GDM1 (cell line): ENCODE measurements at places on chromosomes 5 and 9.

GRCh38 chr9:137315581-137316011, 13.5 kb upstream of the NRARP start:
- no peak for DNase-seq

- no peak for DNase-seq
Measured at GRCh38 chr5:27769748-27770402, 731.5 kb upstream of the CDH9 start.

- no peak for DNase-seq
Measured at GRCh38 chr5:164000819-164001218, 495.4 kb downstream of the MAT2B start.

DNA sequence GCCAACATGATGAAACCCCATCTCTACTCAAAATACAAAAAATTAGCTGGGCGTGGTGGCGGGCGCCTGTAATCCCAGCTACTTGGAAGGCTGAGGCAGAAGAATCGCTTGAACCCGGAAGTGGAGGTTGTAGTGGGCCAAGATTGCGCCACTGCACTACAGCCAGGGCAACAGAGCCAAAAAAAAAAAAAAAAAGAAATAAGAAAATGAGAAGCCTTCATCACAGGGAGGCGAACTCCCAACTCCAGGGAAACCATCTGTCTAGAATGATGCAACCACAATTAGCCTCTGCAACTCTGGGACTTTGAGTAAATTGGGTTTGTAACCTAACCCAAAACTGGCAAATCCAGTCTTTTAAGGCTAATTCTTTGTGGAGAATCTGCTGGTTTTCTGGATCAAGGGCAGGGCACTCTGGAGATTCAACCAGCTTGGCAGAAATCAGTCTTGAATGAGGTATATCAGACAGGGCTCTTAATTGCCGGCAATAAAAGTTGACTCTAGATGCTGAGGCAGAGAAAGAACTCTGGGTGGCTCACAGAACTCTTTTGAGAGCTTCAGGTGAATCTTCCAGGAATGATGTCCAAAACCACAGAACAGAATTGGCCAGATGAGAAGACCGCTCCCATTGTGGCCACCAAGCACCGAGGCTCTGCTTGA, 9.9 kb downstream of the S100Z start:
- no peak for DNase-seq

DNA sequence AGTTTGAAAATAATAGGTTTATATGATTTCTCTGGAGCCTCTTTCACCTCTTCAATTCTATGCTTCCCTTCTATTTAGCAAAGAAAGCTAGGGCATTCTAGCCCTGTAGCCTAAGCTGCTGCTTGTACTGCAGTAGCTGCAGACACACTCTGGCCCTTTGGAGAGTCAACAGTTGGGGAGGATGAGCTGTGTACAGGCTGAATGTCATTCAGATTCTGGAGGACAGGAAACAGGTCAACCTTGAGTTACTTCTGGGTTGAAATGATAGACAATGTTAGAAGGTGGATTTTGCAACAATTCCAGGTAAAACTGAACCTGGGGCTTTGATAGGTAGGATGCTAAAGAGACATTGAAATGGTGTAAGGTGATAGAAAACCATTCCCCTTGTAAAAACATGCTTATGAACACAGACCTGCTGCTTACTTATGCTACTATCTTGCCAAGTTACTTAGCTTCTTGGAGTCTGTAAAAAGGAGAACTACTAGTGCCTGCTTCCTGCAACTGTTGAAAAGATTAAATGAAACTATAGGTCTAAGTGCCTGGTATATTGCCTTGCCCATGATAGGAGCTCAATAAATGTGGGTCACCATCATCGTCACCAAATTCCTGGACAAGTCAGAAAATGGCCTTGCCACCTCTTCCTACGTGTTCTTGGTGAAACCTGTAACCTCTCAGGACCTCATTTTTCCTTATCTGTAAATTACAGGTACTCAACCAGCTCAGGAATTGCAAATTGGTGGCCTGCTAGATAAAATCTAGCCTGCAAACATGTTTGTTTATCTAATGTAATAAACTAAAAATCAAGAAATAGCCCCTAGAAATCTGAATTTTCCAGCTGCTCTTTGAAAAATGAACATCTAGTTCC, 83.7 kb downstream of the GALNT10 start:
- peak; percentile 41 for DNase-seq

- DNase-seq, result no peak
Measured at GRCh38 chr5:114581136-114581535, 219.3 kb downstream of the KCNN2 start.

GRCh38 chr5:80713631-80714030, 58.8 kb upstream of the DHFR start:
- DNase-seq, result no peak

GRCh38 chr5:107985144-107985543, 314.4 kb upstream of the EFNA5 start:
- DNase-seq, result no peak

DNA sequence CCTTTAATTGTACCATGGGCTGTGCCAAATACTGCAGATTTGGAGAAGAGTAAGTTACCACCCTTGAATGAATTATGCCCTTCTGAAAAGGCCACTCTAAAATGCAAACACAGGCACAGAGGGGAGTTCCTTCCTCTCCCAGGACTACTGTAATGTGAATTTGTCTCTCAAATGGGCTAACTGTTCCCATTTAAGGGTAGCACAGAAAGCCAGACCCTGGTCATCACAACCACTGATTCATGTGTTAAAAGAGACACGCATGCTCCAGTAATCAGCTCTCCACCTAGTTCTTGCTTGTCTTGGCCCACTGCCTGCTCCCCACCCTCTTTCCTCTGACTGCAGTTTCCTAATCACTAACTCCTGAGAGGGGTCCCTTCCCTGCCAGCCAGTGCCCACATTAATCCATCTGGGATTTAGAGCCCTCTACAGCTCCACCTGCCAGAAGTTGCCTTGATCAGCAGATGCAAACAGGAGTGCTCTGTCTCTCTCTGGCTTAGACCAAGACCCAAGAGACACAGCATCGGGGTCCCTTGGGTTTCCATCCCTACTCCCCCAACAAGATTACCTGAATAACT, 382.4 kb downstream of the TMEM167A start:
- DNase-seq, result no peak

DNA sequence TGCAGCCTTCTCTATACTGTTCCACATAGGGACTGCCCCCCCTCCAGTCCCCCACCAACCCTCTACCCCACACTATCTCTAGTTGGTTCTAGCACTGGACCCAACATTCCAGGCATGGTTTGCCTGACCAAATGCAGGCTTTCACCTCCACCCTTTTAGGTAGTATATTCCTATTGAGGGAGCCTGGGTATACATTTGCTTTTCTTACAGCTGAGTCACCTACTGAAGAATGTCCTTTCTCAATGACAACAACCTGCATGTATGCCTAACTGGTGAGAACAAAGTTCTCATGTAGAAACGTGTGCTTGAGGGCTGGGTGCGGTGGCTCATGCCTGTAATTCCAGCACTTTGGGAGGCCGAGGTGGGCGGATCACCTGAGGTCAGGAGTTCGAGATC, 8.2 kb downstream of the TNIP1 start:
- no peak for DNase-seq

DNA sequence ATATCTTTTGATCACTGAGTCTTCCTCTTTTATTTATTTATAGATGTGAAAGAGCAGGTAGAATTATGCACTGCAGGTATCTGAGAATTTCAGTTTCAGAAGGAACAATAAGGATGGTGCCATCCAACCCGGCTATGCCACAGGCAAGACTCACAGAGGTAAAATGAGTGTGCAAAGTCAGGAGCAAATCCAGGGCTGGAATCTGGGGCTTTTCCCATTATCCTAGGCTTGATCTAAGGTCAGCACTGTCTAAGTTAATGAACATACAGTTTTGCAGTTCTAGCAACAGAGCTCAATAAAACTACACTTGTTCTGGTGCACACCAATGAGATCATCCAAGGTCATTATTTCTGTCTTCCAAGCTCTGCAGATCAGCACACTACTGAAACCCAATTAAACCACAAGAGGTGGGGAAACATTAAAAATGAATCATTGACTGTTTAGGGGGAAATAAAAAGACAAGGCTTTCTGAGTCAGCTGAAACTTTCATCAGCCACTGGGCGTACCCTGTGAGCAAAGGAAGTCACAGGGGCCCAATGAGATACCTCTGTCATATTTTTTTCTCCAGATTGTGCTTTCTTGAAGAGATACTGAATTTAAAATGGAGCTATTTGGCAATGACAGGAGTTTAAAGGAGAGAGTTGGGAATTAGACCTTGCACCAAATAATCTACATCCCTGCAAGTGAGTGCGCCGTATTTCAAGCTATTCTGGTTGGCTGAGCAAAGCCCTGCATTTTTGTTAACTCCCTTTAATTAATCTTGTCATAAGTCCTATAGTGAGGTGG, 662.2 kb upstream of the ZNF608 start:
- DNase-seq, result no peak

DNA sequence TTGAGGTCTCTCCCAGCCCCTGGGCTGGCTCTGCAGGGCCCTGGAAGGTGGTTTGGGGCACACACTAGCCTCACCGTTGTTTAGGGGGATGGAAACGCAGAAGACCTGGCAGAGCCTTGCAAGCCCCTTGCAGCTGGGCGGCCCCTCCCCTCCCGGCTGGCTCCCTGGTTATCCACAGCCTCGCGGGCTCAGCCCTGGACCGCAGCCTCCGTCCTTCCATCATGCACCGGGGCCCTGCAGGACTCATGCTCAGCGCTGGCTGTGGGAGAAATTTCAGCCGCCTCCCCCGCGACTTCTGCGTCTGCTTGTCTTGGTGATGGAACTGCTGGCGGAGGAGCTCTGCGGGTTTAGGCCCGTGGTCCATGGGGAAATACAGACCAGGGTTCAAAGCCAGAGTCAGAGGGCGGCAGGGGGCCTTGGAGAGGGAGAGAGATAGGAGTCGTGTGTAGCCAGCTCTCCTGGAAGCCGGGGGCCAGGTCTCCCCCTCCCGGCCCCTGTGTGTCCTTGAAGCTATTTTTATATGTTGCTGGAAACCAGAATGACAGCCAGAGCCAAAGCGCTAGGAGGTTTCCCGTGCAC, 75.8 kb upstream of the IER5L start:
- no peak for DNase-seq

DNA sequence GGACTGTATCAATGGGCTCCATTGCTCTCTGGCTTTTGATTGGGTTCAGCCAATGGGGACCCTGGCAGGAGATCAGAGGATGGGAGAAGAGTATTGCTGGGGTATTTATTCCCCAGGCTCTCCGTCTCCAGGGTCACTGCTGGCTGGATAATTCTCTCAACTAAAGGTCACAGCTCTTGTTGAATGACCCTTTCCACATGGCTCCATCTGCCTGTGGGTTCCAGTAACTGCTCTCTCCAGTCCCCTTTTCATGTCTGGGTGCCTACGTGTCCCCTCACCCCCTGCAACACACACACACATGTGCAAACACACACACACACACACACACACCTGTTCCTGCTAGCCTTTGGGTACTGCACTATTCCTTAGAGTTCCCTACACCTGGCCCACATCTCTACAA, 53.9 kb upstream of the RIC1 start:
- DNase-seq, result no peak

- peak; percentile 85 for DNase-seq
Measured at GRCh38 chr5:149114403-149115312, 26.6 kb upstream of the ABLIM3 start.

GRCh38 chr5:171525085-171525484, 105.6 kb downstream of the FGF18 start:
- DNase-seq, result no peak
